CD4-positive, alpha-beta T cell treated with Interleukin-15 for 4 hours (primary cell): ENCODE measurements at places on chromosomes 12 and 14.

DNA sequence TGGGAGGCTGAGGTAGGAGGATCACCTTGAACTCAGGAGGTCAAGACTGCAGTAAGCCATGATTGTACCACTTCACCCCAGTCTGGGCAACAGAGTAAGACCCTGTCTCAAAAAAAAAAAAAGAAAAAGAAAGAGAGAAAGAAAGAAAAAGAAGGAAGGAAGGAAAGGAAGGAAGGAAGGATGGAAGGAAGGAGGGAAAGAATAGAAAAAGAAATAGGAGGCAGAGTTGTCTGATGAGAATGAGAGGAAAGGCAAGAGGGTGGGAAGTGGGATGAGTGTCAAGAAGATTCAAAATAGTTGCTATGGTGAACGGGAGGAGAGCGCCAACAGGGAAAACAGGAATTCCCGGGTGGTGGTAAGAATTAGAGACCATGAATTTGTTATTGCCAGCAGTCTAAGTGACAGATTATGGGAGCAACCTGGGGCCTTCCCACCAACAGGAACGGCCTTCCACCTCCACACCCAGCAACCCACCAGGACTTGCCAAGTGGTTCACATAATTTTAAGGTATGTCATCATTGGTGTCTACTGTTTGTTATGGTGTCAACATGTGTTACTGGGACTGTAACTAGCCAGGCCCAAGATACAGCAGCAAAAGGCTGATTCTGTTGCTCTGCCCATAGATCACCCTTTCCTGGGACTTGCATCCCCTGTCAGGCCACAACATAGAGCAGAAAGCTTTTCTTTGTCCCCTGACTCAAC, 36.1 kb upstream of the C12orf76 start:
- no peak for DNase-seq

DNA sequence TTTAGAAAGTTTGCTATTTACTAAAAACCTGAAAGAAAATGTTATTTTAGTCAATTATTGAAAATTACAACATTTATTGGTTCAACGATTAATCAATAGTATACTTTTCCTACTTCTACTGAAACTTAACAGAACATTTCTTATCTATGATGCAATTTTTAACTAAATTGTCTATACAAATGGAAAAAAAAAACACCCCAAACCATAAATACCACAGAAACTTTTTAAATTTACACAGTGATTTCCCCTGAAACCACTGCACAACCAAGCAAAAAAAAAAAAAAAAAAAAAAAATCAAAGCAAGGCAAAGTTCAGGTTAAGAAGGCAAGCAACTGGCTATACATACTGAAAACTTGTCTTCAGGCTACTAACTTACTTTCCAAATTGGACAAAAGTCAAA, 71.9 kb upstream of the POC1B start:
- DNase-seq = no peak

DNA sequence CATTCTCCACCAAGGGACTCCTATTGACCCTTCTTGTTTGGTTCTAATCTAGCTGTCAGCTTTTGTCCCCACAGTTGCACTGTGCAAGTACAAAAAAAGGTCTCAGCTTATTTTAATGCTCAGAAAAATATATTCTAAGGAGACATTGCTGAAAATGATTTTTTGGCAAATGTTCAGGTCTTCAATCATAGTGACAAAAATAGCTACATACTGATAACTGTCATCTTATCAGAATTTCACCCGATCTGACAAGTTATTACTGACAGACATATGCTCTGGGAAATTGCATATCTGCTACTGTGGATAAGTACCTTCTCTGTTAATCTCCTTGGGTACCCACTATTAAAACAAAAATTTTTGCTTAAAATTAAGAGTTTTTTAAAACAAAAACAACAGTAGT, 263.6 kb downstream of the FLRT2 start:
- no peak for DNase-seq

DNA sequence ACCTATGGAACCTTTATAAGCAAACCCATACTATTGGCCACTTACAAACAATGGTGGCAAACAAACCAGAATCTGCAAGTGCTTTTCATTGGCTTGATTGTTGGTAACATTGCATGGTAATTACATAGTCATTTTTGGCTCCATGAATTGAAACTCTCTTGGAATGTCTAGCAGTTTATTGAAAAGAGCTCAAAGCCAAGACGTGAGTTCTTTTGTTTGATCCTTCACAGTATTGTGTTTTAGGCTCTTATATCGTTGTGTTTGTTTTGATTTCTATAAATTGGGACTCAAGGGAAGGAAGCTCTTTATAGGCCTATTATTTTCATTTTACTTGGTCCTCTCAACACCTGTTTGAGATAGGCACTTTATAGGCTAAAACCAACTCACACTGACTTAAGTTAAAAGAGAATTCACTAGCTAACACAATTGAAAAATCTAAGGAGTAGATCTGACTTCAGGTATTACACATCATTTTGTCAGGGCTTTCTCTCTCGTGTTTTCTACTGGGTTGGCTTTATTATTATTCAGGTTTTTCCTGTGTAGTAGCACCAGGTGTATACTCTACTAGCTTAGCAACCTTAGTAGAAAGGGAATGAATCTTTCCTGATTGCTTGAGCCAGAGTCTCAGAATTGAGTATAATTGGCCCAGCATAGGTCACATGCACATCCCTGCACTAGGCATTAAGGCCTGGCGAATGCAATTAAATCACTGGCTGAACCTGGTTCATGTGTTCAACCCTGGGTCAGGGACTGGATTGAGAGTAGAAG, 341.4 kb downstream of the RAD51B start:
- DNase-seq = no peak
